ENCODE measurements at places on chromosomes 6 and 20. TPM values are rescaled to one million over a fixed set of nuclear protein-coding genes. Genes with fewer than 3 reads are reported as not detected.

Gene BMP6
- total RNA-seq = 173 TPM

Gene OR2B6
- total RNA-seq = not detected

Gene HSPA1L
- 0.98 TPM for total RNA-seq

Gene NFYA
- total RNA-seq = 16.4 TPM

Gene WFDC12
- not detected for total RNA-seq

Gene VNN1
- total RNA-seq = 0.12 TPM

Gene ESR1
- total RNA-seq = 0.83 TPM

Gene SNAP91
- under 0.01 TPM for total RNA-seq
